Right cardiac atrium (tissue), 5 donors: ENCODE measurements at places on chromosomes 3 and 15.
A peak's percentile ranks its signal among the peaks of the same experiment; 100 is the strongest.

- peak; percentile 77 for DNase-seq
These were observed 660 bp downstream of the NECTIN3 start for GRCh38 chr3:111072031-111072921.

DNA sequence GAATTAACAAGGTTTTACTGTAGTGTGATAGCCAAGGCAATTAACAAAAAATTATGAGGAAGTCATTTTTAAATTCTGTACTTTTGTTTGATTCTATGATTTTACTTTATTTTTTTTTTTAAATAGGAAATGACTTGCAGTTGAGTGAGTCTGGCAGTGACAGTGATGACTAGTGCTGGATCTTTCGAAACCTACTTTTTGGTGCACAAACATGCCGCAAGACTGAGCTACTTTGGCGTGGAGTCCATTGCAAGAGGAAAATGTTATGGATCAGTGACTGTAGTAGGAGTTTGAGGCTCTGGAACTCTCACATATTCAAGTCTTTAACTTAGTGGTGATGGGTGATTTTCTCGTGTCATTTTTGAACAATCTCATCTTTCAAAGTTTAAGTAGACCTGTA is 11.6 kb downstream of the EAF1 start:
- no peak for DNase-seq

GRCh38 chr3:197085137-197085536 is 55.5 kb upstream of the MELTF start:
- DNase-seq: no peak

DNA sequence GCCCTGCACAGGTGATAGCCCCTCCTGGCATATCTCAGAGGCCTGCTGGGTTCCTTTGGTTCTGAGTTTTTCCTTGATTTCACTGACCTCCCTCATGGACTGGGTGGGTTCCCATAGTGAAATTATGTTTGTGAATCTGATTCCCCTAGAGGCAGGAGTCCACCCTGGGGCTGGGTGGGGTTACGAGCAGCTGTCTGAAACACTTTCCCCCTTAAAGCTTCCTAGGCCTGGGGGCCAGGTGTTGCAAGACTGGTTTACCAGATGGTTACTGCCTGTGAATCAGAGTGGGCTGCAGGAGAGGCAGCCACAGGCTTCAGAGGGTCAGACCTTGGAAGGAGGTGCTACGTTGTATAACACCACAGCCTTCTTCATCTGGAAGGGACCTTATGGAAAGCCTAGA is 34.3 kb downstream of the IL20RB start:
- DNase-seq: no peak

- DNase-seq: no peak
These were observed 8.0 kb downstream of the MAP2K5 start for GRCh38 chr15:67550522-67550921.

GRCh38 chr3:129622933-129623332 is 16.5 kb upstream of the PLXND1 start:
- DNase-seq: peak; percentile 69

GRCh38 chr3:10351013-10351735 is 30.3 kb upstream of the SEC13 start:
- DNase-seq: no peak

- DNase-seq: no peak
These were observed 16.5 kb upstream of the USP50 start for GRCh38 chr15:50562735-50563640.

DNA sequence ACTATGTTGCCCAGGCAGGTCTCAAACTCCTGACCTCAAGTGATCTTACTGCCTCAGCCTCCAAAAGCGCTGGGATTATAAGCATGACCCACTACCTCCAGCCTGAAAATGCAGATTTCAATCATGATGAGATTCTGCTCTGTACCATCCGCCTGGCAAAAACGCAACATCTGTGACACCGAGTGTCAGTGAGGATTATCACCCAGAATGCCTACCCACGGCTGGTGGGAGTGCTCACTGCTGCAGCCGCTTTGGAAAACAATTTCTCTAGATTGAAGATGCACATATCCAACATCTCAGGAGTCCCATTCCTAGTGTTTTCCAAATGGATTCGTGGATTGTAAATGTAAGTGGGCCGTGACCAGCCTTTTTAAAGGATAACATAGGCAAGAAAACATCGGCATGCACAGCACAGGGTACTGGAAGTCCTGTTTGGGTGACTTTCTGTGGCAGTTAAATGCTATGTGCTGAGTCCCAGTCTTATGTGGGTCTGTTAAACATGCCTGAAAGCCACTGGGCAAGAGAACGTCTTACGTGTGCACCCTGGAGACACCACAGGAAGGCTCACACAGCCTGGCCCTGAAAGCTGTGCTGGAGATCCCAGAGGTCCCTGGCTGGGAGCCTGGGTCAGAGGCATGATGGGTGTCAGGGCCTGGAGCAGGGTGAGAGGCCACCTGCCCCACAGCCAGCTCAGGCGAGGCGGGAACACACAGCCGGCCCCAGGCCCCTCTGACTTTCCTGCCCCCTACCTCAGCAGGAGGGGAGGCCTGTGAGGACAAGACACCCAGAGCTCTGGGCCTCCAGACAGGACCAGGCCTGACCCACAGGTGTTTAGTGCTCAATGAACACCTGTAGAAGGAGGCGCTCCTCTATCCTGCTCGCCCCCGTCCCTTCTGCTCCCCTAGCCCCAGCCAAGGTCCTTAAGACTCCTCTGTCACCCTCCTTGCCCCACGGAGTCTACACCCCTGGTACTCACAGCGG is 918 bp downstream of the PRSS50 start:
- DNase-seq: no peak

DNA sequence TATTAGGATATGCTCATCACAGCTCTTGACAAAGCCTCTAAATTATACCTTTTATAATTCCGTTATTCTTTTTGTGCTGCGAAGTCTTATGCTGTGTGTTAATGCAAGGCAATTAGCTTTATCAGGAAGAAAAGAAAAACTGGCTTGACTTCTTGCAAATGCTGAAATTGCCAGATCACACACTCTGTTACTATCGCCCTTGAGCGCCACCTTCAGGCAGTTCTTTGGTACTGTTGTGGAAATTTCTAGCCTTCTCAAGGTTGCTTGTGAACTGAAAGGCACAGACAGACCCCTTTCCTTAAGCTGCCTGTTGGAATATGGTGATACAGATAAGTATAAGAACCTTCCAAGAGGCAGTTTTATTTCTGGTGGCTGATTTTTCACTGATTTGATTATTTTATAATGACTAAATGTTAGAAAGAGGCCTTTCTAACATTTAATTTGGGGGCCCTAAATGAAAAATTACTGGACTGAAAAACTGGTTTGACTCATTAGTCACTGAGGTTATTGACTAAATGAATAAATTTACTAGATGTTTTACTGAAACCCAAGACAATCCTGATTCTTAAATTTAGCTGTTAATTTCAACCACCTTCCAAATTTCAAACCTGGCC is 126.2 kb upstream of the RASGRP1 start:
- DNase-seq: peak; percentile 56

- no peak for DNase-seq
These were observed 24.4 kb downstream of the NAA50 start for GRCh38 chr3:113721636-113722035.

DNA sequence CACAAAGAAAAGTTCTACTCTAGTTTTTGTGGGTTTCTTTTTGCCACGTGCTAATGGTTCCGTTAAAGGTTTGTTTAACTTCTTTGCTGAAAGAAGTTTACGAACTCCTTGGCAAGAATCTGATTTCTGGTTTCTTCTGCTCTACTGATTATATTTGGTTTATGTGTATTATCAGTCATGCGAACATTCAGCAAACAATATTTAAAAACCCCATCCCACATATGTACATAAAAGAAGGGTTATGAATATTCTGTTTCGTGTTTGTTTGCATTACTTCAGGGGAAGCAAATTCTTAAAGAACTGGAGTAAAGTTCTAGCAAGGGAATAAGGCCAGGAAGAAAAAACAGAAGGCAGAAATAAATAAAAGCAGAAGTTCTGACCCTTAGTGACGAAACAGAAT is 9.8 kb downstream of the LARS2 start:
- no peak for DNase-seq

DNA sequence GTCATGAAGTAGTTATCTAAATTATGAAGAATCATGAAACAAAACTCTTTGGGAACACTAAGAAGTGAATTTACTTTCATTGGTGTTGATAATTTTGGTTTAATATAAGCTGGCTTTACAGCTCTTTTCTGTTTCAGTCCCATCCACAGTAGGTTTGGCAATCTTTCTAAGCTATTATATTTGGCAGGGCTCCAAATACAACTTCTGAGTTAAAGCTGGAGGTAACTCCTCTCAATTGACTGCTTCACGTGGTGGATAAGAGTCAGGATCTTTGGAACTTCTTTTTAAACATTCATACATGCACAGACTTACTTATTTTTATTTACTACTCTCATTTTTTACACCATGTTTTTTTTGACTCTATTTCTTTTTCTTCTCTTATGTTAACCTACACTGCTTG is 106.5 kb upstream of the EPHA3 start:
- DNase-seq: no peak

DNA sequence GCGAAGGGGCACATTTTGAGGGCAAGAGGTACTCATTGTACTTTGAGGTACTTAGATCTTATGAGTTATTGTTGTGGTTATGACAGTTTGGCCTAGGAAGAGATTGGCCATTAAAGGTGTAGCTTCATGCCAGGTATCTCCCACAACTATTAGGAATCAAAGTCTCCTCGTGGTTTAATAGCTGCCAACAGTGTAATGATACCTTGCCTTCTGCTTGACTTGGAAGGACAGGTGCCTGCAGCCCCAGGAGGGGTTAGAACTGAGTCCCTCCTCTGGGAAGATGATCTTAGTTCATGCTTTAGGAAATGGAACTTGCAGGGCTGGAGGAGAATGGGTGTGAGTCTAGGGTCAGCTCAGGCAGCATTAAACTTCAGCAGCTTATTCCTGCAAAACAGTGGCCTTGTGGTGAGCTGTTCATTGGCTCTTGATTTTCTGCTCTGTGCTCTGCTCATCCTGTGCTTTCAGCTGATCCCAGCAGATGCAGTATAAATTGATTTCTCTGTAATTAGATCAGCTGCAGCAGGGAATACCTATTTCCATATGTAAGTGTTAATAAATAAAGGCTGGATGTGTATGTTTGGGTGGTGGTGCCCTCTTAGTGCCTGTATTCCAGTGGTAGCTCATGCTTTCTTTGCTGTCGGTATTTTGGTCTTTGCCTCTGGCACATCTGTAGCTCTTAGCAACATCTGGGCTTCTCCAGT is 40.5 kb downstream of the ZNF609 start:
- DNase-seq: no peak

DNA sequence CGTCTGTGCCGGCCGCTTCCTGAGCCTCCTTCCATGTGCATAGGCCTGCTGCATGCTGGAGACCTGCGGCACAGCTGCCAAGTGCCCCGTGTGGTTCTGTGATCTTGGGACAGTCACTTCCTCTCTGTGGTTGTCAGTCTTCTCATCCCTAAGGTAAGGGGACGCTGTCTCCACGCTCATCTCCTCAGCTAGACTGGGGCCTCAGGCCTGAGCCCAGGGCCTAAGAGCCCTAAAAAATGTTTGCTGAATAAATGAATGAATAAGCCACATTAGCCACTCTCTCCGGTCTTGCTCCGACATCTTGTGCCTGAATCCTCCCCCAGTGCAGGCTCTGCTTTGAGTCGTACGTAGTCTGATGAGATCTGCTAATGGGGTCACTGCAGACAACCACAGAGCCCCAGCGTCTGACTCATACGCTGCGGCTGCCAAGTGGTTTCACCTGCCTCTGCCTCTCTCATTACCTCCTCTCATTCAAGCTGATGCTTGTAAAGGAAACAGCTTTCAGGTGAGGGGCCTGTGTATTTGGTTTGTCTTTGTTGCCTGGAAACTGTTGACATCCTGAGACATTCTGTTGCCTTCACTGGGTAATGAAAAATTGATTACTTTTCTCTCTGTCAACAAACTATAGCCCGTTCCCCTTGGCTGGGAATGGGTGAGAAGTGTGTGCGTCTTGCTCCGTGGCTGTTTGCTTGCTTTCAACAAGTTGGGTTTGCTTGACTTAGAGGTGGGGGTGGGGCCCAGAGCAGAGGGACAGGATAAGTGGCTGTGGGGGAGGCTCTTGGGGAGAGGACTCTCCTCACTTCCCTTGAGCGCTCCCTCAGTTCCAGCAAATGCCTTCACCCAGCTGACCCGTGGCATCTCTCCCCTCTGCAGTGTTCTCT is 15.9 kb downstream of the RPLP1 start:
- DNase-seq: no peak

DNA sequence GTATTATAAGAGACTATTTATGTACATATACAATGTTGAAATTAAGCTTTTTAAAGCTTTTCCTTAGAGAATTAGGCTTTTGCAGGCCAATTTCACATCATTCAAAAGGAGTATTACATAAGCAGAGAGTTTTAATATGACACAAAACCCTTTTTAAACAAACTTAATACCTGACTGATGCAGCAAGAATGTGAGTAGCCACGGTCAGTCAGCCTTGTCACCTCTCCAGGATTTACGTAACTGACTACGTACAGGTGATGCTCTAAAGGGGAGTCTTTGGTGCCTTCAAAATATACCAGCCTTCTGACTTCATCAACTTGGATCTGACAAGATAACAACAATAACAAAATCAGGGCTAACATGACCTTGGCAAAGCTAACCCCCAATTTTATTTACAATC is 44.2 kb upstream of the IGDCC4 start:
- DNase-seq: no peak

- DNase-seq: no peak
These were observed 44.2 kb downstream of the GSK3B start for GRCh38 chr3:120049881-120050539.

DNA sequence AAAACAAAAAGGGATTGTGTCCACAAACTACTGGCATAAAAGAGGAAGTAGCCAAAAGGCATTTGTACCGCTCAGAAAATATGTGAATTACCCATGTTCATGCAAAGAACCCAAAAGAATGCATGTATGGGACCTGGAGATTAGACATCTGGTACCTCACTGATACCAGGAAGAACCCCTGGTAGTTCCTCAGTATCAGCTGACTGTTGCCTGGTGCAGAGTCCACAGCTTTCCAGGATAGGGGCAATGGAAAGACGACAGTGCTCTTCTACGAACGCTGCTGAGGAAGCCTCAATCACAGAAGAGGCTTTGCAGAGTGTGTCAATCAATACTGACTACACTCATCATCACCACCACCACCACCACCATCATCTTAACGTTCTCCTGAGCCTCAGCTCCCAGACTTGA is 63.3 kb downstream of the ATP8B4 start:
- no peak for DNase-seq

DNA sequence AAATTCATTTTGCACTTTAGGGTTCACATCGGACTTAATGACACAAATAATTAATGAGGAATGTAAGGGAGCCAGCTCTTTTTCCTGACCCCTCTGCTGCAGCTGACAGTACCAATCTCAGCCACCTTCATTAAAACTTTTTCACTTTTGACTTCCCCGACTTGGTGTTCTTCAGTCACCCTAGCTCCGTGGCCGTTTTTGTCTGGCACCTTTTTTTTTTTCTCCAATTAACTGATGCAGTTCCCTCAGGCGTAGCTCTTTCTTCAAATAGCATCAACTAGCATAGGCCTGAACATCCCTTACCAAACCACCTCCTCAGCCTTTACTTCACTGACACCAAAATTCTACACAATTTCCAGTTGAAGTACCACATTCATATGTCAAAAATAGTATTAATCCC is 350.8 kb downstream of the GRM7 start:
- no peak for DNase-seq

- DNase-seq: no peak
These were observed 3.6 kb downstream of the RTP2 start for GRCh38 chr3:187698499-187699399.

- DNase-seq: peak; percentile 68
These were observed 273.2 kb downstream of the PDZRN3 start for GRCh38 chr3:73351423-73352071.

GRCh38 chr3:53768478-53769459 is 77.5 kb downstream of the CHDH start:
- no peak for DNase-seq

- no peak for DNase-seq
These were observed 1.5 kb downstream of the PTPN9 start for GRCh38 chr15:75577401-75578172.
